ENCODE measurements at places on chromosomes 2 and 18.

DNA sequence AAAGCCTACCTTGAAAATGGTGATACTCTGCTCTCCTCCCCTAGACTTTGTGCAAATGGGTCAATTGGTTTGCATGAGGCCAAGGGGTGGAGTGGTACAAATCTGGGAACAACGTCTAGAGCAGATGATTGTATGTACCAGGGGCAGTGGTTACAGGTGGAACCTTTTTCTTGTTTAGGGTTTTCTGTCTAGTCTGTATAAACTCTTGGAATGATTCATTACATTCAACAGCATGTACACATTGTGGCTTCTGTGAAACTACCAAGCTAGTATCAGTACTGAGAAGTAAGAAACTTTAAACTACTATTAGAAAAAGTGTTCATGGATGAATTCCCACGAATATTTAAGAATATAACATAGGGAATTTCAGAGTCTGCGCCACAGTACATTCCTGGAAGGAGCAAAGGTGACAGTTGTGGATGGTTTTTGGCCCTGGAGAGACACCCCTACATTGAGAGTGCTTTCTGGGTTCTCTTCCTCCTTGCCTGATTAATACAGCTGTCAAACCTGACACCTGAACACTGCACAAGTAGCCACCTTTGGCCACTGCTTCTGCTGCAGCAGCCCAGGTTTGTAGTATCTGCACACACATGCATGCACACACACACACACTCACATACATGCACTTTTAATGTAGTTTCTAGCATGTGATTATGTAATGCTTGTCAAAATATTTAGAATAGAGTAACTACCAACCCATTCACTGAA, 30.0 kb downstream of the CFAP221 start:
- no peak for DNase-seq

- no peak for DNase-seq
These were observed 173.1 kb upstream of the NYAP2 start for GRCh38 chr2:225226441-225226840.

DNA sequence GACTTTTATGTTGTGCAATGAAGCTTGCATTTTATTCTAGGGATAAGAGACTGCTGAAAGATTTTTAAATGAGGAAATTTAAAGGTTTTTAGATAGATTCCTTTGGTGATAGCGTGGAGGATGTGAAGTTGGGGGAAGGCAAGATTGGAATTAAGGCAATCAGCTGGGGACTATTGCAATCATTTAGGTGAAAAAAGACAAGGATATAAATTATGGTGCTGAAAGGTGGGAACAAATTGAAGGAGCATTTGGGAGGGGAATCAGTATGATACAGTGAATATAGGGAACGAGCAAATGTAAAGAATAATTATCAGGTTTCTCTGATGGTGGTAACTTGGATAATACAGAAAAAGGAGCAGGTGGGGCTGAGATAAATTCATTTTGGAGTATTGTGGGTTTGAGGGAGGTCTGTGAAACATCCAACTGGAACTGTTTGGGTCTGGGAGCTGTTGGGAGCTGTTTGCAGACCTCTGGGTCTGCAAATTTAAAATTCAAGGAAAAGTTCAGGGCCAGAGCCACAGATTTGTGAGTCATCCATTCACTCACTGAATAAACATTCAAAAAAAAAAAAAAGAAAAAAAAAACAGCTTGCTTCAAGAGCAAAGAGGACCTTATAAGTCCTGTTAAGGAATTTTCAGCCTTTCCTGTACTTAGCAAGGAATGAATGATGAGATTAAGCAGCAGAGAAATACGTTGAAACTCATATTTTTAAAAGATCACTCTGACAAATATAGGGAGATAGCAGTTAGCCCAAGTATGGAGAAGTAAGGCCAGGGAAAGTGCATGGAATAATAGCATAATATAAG, 257.5 kb upstream of the FN1 start:
- DNase-seq = peak; percentile 71

DNA sequence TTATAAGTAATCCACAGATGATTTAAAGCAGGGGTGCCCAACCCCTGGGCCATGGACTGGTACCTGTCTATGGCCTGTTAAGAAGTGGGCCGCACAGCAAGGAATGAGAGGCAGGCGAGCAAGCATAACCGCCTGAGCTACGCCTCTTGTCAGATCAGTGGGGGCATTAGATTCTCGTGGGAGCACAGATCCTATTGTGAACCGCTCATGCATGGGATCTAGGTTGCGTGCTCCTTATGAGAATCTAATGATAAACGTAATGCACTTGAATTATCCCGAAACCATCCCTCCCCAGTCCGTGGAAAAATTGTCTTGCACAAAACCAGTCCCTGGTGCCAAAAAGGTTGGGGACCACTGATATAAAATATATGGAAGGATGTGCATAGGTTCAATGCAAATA, 153.7 kb downstream of the CSRNP3 start:
- no peak for DNase-seq

- DNase-seq = no peak
These were observed 51.8 kb upstream of the CYRIA start for GRCh38 chr2:16717477-16717876.

DNA sequence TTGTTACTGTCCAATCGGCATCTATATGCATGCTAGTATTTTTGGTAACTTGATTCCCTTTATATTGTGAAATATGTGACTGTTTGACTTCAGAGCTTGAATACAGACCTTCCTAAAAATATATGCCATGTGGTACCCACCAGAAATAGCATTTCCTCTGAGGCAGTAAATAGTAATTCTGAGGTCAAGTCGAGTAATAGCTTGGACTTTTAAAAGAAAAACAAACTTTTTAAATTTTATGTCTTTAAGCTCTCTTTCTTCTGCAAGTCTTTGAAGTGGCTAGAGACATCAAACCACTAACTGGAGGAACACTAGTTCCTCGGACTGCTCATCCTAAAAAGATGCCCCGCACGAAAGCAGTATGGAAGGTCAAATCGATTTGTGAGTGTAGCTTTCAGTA, 396.8 kb upstream of the SLC14A2 start:
- DNase-seq = no peak

GRCh38 chr18:45317948-45318640, 297.2 kb upstream of the SLC14A2 start:
- DNase-seq = no peak

- DNase-seq = no peak
These were observed 9.6 kb downstream of the COL6A3 start for GRCh38 chr2:237404413-237404812.

Data from AG08395 (cell line).